ENCODE measurements at places on chromosomes 6 and 20. TPM values are rescaled to one million over a fixed set of nuclear protein-coding genes. Genes with fewer than 3 reads are reported as not detected.

- DNase-seq: no peak
These were observed 280.5 kb upstream of the OPRM1 start for GRCh38 chr6:153758516-153758915.

- DNase-seq: no peak
These were observed 192.7 kb downstream of the KHDC1L start for GRCh38 chr6:73032586-73032985.

- DNase-seq: no peak
These were observed 140.5 kb upstream of the MAP3K4 start for GRCh38 chr6:160851031-160851430.

- no peak for DNase-seq
These were observed 5.9 kb upstream of the TUBB1 start for GRCh38 chr20:59013031-59013951.

- DNase-seq: no peak
These were observed 127.4 kb upstream of the DST start for GRCh38 chr6:56770011-56770520.

DNA sequence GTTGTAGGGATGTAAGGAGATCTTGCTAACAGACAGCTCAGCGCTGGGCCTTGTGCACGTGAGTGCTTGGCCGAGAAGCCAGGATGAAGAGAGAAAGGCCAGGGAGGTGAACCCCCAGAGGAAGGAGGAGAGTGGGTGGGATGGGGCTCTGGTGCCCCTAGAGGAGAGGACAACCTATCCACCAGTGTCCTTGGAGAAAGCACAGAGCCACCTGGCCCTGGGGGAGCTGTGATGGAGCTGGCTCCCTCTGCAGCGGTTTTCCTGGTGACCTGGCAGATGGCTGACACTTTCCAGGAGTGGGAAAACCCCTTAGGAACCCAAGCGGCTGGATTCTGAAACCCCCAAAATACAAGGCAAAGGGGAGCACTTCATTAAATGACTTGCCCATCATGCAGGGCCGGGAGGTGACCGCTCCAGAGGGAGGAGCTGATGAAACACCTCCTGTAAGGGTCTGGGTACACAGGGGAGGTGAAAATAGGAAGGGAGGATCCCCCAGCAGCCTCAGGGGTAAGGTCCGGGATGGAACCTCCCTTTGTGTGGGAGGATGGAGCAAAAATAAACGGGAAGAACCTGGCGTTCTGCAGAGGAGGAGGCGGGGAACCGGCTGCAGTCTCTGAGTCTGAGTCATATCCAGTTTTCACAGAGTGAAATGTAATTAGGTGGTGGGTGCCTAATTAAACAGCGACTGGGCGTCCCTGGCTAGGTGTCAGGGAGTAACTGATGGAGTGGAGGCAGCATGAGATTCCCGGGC, 80.4 kb downstream of the SULF2 start:
- DNase-seq: peak; percentile 28

DNA sequence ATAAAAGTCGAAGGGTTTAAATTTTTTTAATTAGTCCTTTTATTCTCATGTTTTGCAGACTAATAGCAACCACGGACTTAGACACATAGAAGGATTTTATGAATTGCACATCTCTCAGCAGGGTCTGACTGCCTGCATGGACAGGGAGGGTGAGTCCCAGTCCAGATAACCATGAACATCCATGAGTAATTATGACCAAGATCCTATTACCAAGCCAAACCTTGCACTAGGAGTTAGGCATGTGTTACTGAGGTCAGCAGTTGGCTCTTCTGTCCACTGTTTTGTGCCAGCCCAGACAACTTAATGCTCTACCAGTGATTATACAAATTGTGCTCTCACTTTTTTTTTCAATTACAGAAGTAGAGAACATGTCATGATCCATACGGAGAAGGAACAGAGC, 211.2 kb downstream of the MAFB start:
- DNase-seq: no peak

DNA sequence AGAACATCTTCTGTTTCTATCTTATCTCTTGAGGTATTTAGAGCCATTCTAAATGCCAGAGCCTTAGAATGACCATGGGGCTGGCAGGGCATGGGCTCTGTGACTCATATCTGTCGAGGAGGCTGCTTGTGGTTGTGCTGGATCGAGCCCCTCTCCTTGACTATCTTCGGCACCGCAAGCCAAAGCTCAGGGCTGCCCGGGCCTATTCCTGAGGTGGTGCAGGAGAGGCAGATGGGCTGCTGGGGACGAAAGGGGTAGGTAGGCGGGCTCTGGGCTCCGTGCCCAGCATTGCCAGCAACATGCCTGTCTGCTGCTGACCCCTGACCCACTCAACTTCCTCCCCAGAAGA, 89.9 kb downstream of the NOL4L start:
- no peak for DNase-seq

- peak; percentile 35 for DNase-seq
These were observed 17.6 kb downstream of the GHRH start for GRCh38 chr20:37243937-37244571.

- no peak for DNase-seq
These were observed 84.5 kb downstream of the ANKEF1 start for GRCh38 chr20:10119336-10119735.

Gene PDYN
- not detected for total RNA-seq

Gene SLC22A16
- total RNA-seq: not detected

Gene POU3F2
- not detected for total RNA-seq
